ENCODE measurements at places on chromosomes 12 and 14.
A peak's percentile ranks its signal among the peaks of the same experiment; 100 is the strongest.

GRCh38 chr12:65532764-65533163 is 254.3 kb downstream of the MSRB3 start:
- DNase-seq, result no peak

DNA sequence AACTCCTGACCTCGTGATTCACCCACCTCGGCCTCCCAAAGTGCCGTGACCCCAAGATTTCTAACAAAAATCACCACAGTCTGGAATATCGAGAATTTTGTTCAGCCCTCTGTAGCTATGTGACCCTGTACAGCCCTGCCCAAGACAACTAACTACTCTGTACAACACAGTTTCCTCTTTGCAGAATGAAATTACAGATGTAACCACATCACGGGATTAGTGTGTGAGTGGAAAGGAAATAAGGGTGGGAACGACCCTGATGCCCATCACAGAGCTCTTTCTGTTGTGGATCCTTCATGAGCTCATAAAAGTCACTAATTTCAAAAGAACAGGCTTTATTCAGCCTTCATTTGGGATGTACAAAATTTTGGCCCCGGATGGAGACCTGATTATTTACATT is 50.5 kb upstream of the KRR1 start:
- DNase-seq, result no peak

- no peak for DNase-seq
Observed at GRCh38 chr12:2588345-2588744, 206.4 kb upstream of the FKBP4 start.

DNA sequence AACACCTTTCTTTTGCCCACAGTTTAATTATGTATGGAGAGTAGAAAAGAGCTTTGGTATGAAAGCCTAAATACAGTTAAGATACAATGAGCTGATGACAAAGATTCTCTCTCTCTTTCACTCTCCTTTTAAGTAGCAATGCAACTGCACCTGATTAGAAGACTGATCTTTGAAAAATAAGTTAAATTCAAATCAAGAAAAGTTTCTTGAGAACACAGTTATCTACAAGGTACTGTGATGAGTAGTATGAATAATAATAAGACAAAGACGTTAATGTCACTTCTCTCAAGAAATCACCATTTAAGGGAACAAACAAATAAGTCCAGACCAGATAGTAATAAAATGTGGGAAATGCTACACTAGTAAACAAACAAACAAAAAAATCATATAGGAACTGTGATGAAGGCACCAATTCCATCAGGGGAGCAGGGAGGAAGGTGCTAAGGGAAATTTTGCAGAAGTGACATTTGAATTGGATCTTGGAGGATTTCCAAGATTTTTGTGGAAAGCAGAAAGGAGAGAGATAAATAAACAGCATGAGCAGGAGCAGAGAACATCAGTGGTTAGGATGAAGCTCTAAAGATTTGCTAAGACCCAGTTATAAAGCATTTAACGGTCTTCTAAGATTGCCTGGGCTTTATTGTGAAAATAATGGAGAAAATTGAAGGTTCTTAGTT is 65.2 kb upstream of the STK38L start:
- DNase-seq, result no peak

- no peak for DNase-seq
Observed at GRCh38 chr14:34983786-34984185, 994 bp downstream of the SRP54 start.

- DNase-seq, result no peak
Observed at GRCh38 chr12:117005417-117006046, 93.7 kb downstream of the TESC start.

DNA sequence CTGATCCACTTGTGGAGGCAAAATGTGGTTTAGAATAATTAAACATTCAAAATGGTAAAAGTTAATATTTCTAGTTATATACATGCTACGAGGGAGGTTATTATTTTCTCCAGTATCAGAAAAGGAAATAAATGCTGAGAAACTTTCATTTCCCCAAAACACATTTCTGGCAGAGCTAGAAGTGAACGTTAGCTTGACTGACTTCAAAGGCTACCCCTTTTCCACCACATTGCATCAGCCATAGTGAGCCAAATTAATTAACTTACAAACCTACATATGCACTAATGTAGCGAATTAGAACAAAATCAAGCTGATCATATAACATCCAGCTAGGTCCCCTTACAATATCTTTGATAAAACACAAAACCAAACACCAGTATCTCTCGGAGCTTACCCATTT is 49.3 kb upstream of the RERGL start:
- no peak for DNase-seq

DNA sequence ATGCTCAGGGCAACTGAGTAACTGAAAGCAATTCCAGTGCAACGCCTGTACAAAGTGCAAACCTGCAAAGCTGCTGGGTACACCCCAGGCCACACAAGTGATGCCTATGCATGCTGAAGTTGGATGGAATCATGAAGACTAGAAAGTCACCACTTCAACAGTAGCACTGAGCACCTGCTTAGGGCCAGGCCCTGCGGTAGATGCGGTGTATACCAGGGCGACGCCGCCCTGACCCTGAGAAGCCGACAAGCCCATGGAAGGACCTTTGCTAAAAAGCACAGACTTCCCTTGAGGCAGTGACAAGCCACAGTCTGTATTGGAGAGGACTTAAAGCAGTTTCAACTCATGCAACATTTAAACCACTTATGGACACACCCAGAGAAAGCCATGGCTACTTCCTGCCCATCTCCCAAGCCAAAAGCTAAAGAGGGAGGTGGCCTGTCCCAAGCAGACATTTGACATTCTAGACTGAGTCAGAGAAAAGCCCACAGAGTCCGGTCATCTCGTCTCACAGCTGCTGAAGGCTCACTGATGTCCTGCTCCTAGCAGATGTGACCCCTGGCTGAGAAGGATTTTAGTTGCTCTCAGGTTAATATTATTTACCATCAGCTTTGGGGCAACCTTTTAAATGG is 843.9 kb upstream of the TMEM132C start:
- DNase-seq, result no peak

- DNase-seq, result no peak
Observed at GRCh38 chr12:62166525-62166924, 93.7 kb upstream of the USP15 start.

DNA sequence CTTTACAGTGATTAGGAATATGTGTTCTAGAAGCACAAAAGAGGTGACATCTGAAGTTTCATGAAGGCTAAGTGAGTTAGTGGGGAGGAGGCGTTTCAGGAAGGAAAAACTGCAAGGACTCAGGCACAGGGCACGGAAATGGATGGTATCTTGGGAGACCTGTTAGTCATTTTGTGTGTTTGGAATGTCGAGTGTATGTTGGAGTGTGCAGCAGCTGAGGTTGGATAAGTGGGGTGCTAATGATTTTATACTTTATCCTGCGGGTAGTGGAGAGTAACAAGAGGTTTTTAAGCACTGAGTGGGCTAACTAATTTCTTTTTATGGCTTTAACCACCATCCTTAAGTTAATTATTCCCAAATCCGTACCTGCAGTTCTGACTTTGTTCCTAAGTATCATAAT is 571.5 kb upstream of the FBXO33 start:
- no peak for DNase-seq

- DNase-seq, result no peak
Observed at GRCh38 chr14:89399594-89400068, 17.4 kb downstream of the FOXN3 start.

- no peak for DNase-seq
Observed at GRCh38 chr14:78566859-78567172, 396.6 kb downstream of the NRXN3 start.

- DNase-seq, result peak; percentile 73
Observed at GRCh38 chr14:72516936-72517700, 376.8 kb downstream of the DPF3 start.

DNA sequence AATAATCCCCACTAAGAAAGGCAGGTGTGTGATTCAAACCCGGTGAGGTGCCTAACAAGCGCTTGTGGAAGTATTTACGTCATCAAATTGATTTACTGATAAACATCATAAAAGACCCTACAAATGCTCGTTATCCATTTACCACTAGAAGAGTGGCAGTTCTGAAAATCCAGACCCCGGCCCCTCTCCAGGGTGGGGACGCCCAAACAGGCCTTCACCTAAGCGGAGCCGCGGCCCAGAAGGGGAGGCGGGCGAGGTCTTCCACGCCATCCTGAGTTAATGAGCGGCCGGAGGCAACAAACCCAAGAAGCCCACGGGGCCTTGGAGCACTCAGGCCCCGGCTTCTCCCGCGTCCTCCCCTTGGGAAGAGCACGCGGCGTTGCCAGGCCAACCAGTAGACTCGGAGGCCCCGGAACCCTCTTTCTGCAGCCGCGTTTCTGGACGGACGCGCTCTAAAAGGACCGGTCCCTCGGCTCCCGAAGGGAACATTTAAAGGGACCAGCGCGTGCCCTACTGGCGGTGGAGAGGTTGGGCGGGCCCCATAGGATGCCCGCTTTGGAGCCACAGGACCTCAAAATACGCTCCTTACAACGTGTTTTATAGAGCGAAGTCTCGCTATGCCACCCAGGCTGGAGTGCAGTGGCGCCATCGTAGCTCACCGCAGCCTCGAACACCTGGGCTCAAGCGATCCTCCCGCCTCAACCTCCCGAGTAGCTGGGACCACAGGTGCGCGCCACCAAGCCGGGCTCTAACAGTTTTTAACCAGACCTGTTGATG is 3.5 kb downstream of the PTPN21 start:
- DNase-seq, result peak; percentile 72

- DNase-seq, result no peak
Observed at GRCh38 chr14:56131004-56131864, 13.0 kb downstream of the PELI2 start.

- DNase-seq, result no peak
Observed at GRCh38 chr14:56199982-56200577, 81.9 kb downstream of the PELI2 start.

DNA sequence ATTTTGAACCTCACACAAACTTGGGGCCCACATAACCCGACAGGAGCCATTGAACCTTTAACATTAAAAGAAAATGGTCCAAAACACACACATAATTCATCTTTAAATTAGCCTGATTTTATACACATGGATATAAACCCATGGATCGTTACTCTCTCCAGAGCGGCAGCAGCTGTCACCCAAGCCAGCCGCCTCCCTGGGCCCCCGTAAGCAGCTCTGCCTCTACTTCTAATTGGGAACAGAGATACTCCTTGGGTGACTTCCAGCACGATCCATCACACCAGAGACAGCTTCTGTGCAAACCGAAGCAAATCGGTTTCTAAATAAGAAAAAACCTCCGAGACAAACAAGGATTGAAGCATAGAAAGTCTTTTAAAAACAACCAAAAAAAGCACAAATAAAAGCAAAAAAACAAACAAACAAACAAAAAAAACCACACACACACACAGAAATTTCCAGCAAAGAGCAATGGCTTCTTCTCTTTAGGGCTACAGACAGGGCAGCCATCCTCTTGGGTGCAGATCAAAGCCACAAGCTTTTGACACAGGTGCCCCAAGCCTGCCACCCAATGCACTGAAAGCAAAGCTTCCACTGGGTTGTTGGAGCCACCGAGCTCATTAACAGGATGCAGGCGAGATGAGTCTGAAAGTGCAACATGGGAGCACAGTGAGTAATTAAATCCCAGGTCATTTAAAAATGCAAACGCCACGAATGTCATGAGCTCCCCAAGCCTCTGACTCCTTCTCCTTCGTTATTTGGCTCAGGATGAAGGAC is 156.9 kb downstream of the DPF3 start:
- DNase-seq, result no peak

DNA sequence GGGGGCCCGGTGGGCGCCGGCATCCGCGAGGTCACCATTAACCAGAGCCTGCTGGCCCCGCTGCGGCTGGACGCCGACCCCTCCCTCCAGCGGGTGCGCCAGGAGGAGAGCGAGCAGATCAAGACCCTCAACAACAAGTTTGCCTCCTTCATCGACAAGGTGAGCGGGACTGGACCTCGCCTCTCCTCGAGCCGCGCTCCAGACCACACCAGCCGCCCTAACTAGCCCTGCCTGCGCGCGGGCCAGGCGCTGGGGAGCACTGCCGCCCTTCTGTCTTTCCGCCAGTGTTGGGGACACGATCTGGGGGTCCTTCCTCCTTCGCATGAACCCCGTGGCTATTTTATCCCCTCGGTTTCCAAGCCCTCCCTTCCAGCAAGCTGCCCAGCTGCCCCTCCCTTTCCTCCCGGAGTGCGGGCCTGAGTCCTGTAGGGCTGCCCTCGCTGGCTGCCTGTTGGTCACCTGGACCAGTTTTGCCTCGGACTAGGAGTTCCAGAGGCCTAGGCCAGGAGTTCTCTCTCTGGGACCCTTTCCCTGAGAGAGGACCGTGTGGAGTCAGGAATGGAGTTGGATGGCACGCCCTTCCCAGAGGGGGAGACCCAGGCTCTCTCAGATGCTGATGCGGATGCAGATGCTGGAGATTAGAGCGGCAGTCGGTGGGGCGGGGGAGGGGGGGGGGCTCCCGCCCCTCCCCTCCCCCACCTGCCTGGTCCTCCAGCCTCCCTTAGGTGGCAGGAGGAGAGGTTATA is 592 bp downstream of the KRT7 start:
- DNase-seq, result no peak

DNA sequence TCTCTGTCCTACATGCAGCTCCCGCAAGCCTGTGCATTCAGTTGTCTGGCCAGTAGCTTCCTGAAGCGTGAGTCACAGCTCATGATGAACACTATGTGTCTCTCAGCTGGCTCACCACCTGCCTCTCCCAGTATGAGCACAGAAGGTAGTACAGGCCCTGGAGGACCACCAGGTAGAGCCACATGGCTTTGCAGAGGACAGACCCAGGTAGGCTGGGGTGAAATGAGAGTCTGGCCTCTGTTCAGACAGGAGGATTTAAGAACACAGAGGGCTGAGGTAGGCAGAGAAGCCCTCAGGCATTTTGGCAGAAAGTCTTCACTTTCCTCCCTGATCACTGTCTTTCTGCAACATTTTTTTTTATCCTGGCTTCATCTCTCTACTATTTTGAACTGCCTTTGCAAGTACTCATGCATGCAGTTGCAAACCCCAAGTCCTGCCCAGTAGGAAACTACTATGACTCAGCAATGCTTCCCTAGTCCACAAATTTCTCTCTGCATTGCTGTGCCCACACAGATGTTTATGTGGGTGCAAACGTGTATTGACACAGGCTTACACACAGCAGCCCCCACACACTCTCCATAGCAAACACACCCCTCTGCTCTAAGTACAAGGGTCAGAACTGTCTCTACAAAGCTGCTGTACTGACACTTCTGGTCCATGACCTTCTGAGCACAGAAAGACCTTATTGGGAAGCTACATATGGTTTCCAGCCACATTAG is 7.2 kb upstream of the SDR9C7 start:
- DNase-seq, result no peak

DNA sequence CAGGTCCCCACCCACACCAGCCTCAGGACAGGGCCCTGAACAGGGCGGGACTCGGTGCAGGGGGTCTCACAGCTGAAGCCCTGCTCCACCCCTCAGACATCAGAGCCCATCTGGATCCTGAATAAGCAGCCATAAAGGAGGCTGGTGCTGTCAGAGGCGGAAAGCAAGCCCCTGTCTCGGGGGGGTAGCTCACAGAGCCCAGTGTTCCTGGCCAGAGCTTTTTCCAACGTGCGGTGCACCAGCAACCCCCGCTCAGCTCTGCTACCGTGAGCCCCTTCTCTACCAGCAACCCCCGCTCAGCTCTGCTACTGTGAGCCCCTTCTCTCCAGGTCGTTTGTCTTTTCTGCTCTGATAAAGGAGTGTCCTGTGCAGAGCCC is 136.5 kb upstream of the SFSWAP start:
- no peak for DNase-seq

Data from activated naive CD8-positive, alpha-beta T cell treated with anti-CD3 and anti-CD28 coated beads, Interleukin-2, amount 50 U/mL, for 24 hours (primary cell).